GM12864 (cell line): ENCODE measurements at places on chromosomes 3 and 15.

DNA sequence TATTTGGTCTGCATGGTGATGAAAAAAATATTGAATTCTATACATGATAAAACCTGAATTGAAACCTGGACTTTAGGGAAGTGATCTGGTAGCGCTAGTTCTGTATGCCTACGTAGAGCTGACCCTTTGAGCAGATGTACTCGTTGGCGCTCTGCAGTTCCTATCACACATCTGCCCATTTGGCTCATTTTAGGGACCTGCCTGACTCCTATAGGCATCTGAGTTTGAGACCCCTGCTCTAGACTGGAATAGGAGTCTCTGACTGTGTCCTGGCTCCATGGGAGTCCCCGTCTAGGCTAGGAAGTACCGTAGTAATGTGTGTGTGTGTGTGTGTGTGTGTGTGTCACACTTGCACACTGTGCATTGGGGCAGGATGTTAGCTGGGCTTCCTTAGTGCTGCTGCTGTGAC lies 21.2 kb downstream of the STARD5 start:
- DNase-seq = no peak

- DNase-seq = no peak
Measured at GRCh38 chr3:94137377-94137776, 74.5 kb downstream of the NSUN3 start.

DNA sequence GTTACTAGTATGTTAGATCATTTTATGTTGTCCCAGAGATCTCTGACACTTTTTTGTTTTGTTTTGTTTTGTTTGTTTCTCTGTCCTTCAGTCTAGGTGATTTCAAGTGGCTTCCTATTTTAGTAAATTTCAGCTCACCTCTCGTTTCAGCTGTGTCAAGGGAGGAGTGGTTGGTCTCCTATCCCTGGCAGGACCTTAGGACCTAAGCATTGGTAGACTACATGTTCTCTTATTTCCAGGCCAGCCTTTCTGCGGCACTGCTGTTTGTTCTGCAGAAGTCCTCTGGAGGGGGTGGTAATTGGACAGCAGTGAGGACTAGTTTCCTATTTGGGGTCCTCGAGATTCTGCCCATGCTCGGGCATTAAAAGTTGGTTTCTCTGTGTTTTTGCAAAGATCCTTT lies 31.8 kb downstream of the MGA start:
- no peak for DNase-seq

- DNase-seq = no peak
Measured at GRCh38 chr15:28260722-28261121, 61.3 kb downstream of the HERC2 start.

DNA sequence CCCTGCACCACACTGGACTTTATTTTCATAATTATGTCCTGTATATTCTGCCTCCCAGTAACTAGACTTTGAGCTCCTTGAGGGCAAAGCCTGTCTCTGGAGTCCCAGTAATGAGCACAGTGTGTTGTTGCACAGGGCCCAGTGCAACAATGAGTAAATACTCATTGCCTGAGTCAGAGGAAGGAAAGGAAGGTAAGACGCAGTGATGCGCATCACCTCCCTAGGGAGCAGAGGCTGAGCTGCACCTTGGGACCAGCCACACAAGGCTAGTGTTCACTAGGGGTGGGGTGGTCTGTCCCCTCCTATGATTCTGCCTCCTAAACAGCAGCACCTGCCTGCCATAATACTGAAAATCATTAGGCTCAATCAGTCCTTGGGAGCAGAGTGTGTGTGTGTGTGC lies 86.6 kb upstream of the ADAMTSL3 start:
- no peak for DNase-seq

GRCh38 chr3:129320825-129321487 lies 42.3 kb downstream of the HMCES start:
- DNase-seq = no peak

GRCh38 chr3:380801-381200 lies 184.2 kb downstream of the CHL1 start:
- DNase-seq = no peak
